Non-pigmented ciliary epithelial cell (primary cell): ENCODE measurements at places on chromosomes 1 and 21.

- DNase-seq = no peak
These were observed 10.6 kb downstream of the CEP170 start for GRCh38 chr1:243244432-243244841.

GRCh38 chr1:74570797-74571492, 58.5 kb upstream of the LRRC53 start:
- DNase-seq = no peak

DNA sequence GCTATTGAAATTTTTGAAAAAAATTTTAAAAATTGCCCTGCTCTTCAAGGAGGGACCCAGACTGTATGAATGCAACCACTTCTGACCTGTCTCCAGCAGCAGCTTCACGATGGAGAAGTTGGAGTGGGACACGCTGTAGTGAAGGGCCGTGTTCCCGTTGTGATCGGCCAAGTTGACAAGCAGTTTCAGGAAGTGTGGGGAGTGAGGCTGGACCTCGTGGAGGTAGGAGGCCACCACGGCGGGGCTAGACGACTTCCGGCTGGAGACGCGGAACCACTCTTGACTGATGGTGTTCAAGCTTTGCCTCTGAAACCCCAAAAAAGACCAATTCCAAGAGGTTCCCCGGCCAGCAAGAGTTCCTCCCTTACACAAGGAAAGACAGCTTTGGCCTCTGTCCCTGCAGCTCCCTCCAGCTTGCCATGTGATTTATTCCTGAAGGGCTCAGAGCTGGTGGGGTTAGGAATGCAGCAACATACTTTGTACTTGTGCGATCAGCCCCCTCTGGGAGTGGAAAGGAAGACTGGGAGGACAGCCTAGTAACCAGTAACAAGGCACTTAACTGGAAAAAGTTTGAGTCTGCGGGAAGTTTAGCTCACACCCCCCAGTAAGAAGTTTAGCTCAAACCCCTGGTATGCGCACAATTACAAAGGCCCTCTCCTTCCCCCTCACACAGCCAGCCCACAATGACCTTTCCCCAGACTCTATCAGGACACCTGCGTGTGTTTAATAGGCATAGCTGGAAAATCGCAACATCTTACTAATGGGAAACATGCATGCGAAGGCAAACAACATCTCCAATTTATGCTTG, 56.0 kb downstream of the KANK4 start:
- DNase-seq = no peak

DNA sequence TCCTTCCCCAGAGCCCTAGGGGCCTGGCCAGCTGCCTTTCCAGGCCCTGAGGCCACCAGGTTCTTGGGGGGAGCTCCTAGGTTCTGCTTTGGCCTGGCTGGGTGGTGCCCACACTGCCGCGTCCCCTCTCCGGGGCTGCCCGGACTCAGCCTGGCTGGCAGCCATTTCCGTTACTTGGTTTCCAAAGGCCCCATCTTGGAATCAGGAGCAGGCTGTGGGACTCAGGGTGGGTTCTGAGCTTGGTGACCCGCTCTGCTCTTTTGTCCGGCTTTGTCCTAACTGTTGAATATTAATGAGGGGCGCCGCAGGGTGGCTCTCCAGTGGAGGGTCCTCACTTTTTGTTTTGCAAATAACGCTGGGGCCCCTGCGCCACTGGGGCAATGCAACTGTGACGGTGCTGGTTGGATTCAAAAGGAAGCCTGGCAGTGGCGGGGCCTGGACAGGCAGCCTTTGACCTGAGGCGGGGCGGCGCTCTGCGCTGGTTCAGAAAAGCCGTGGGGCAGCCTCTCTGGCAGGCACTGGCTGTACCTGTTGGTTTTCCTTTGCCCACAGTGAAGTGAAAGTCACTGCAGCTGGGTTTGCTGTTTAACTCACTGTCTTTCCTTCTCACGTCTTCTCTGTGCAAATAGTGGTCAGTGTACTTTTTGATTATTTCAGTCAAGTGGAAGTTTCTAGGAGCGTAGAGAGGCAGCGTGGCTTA, 20.2 kb downstream of the SKI start:
- no peak for DNase-seq

DNA sequence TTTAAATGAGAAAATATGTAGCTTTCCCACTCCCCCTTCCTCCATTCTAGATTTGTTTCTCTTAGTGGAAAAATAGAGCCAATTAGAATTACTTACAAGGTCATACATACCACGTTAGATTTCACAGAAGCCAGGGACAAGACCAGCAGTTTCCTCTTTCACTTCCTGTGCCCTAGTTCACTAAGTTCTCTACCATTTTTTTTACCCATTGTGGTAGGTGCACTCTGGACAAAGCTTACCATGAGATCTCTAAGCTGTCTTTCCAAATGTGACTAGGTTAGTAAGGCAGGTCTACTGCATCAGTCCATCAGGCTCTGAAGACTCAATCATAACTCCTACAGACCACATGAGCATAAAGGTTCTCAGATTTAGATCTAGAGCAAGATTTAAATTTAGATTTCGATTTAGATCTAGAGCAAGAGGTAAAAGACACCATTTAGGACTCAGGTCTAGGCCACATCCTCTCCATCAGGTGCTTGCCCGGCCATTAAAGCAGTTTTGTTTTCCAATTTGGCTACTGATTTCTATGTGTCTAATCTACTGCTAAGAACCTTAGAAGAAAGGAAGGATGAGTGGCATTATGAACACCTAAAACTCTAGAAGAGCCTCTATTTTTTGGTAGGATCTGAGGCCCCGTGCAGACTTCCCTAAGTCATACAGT, 235.3 kb downstream of the FAF1 start:
- no peak for DNase-seq

- DNase-seq = no peak
These were observed 22.9 kb downstream of the SPSB1 start for GRCh38 chr1:9315411-9316079.

DNA sequence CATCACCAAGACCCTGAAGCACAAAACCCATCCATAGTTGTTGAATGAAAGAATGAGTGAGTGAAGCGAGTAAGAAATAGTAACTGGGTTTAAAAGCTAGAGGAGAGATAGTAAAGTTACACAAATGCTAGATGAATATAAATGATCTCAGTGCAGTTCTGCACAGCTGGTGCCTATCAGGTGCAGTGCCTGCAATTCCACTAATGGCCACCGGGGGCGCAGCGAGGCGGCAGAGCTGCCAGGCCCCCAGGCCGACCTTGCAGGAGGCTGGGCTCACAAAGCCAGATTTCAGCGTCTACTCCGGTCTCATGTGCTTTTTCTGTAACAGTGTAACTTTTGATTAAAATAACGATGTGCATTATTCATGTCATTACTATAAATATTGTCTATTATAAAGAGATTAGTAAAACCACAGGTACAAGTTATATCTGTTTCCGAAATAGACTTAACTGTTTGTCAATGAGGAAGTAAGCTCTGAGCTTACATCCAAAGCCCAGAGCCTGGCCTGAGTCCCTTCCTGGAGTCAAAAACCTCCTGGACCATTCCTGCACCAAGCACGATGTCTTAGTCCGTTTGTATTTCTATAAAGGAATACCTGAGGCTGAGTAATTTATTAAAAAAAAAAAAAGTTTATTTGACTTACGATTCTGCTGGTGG, 477.6 kb downstream of the NPHP4 start:
- no peak for DNase-seq

- DNase-seq = no peak
These were observed 6.1 kb upstream of the RNF223 start for GRCh38 chr1:1080122-1080757.

DNA sequence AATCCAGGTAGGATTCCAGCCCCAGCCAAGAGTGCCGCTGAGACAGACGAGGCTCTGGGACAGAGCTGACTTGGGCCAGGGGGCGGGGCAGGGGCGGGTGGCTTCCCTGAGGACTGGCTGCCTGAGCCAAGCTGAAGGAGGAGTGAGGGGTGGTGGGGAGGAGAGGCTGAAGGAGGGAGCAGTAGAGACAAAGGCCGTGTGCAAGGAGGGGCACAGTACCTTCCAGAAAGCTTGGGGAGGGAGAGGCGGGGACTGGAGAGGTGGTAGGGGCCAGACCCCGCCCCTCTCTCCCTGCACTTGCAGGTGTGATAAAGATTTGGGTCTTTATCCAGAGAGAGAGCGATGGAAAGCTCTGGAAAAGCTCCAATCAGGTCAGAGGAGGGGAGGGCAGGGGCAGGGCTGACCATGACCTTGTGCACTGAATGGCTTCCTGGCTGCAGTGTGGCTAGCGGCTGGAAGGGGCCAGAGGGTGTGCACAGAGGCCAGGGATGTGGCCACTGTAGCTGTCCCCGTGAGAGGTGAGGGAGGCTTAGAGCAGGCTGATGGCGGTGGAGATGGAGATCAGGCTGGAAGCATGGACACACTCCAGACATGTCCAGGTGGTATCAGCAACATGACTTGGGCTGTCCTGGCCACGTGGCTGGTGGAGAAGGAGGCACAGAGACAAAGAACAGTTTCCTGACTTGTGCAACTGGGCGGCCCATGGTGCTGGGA, 6.7 kb upstream of the EPHA8 start:
- no peak for DNase-seq

GRCh38 chr1:198656500-198656932, 17.7 kb downstream of the PTPRC start:
- no peak for DNase-seq

DNA sequence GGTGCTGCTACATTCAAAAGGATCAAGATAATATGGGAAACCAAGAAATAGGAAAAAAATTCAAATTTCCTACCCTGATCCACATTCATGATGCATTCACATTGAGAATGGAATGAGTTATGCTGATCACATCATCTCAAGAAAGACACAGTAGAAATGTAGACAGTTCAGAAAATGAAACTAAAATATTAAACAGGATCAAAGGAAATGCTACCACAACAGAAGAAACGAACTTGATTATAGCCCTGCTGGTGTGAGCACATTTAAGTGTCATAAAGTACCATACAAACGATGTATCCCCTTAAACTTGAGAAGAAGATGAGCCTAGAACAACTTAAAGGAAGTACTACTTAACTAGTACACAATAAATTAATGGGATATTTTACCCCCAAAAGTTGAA, 21.3 kb downstream of the SYDE2 start:
- DNase-seq = no peak

DNA sequence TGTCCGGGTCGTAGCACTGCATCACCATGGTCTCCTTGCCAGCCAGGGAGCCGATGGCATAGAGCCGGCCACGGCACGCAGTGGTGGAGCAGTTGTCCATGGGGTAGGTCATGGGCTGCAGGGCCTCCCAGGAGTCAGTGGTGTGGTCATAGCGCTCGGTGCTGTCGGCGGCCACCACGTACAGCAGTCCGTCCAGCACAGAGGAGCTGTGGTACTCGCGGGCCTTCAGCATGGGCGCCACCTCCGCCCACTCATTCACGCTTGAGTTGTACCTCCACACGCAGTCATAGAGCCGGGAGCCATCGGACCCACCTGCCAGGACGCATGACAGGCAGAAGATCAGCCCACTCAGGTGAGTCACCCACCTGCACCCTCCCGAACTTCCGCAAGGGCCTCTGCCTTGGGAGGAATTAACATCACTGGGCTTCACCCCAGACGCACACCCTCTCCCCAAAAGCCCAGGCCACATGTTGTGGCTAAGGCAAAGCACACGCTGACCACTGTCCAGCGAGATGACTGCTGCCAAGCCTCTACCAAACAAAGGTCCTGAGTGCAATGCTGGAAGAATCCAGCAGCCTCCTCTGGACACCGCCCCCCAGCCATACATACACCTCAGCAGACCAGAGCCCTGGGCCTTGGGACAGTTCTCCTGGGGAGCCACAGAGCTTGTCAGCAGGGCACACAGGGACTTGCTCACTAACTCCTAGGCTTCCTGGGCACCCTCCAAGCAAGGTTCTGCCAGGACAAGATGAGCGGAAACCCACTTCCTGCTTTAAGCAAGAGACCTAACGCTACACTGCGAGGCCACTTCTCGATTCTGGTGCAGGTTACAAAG, 3.3 kb downstream of the KLHL21 start:
- DNase-seq = no peak

DNA sequence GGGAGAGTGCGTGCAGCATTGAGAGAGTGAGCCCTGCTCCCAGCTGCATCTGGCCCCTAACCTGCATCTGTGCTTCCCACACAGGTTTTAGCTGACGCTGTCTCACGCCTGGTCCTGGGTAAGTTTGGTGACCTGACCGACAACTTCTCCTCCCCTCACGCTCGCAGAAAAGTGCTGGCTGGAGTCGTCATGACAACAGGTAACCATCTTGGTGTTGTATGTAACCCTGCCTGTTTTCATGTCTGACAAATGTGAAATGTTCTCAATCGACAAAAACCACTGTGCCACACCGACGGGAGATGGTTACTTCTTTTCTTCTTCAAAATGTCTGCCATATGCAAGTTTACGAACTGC, 105.8 kb downstream of the ADARB1 start:
- no peak for DNase-seq

DNA sequence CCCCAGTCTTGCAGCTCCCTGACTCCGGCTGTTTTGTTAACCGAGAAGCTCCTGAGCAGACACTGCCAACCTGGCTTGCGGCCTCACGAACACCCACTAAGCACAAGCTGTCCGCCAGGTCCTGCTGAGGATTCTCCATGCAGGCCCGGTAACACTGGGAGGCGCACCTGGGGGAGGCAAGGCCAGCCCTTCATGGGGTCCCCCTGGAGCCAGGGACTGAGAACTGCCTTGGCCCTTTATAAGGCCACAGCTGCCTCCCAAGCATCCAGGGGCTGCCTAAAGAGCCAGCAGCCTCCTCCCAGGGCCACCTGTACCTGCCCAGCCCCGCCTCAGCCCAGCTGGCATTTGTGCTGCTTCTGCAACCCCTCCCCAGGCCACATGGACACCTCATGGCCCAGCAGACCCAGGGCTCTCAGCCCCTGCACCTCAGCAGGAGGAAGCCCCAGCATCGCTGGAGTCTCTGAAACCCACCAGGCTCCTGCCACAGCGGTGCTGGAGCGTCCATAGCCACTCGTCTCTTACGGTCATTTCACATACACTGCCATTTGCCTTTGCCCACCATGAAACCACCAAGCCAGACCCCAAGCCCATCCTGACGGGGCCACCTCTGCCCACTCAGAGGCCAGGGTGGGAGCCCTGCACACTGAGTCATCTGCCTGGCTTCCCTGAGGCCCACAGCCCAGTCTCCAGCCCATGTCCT, 82.5 kb downstream of the NPHP4 start:
- DNase-seq = no peak

- DNase-seq = no peak
These were observed 674.1 kb downstream of the SMYD3 start for GRCh38 chr1:245832771-245833527.

GRCh38 chr1:160607672-160608032, 28.4 kb upstream of the CD84 start:
- DNase-seq = no peak

DNA sequence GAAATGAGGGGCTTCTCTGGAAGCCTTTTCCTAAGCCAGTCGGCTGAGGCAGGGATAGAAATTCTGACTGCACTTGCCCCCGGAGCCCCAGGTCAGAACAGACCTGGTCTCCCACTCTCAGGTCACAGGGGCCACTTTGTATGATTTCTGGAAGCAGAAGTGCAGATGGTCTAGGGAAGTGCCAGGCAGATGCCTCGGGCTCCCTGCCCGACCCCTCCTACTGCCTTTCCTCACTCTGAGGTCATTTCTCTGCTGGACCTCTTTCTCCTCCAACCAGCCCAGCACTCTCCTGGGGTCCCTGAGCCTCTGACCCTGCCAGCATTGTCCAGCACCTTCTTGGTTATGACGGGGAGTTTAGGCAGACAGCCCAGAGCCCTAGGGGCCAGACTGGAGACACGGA, 8.7 kb downstream of the RUNX3 start:
- no peak for DNase-seq

GRCh38 chr1:28200234-28200873, 23.9 kb upstream of the PTAFR start:
- DNase-seq = no peak

GRCh38 chr1:42932442-42932941, 26.2 kb downstream of the SLC2A1 start:
- no peak for DNase-seq
